Activated CD8-positive, alpha-beta T cell treated with anti-CD3 and anti-CD28 coated beads for 36 hours (primary cell): ENCODE measurements at places on chromosomes 2 and 18. TPM values are rescaled to one million over a fixed set of nuclear protein-coding genes. Genes with fewer than 3 reads are reported as not detected.

ACTR2 gene
- 331 TPM for total RNA-seq

DNA sequence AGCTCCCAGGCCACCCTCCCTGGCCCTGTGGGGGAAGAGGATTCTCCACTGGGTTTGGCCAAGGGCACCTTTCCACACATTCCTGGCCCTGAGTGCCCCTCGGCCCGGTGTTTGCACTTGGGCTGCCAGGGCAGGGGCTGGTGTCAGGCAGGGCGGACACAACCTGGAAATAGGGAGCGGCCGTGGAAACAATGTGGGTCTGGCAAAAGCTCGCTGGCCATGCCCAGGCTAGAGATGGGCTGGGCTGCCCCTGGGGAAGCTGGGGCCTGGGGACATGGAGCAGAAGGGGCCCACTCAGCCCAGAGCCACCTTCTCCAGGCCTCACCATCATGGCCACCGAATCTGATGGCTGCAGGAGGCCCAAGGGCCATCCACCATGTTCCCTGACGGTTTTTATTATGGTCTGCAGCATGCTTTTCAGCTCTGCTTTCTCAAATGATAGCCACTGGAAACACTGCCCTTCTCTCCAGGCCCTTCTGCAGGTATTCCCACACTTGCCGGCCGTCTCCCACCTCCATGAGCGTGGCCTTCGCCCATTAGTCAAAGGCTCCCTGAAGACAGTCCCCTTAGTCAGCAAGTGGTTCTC, 275.1 kb downstream of the CYP26B1 start:
- no peak for DNase-seq

ACADL gene
- total RNA-seq: not detected

UGT1A9 gene
- total RNA-seq: not detected

DNA sequence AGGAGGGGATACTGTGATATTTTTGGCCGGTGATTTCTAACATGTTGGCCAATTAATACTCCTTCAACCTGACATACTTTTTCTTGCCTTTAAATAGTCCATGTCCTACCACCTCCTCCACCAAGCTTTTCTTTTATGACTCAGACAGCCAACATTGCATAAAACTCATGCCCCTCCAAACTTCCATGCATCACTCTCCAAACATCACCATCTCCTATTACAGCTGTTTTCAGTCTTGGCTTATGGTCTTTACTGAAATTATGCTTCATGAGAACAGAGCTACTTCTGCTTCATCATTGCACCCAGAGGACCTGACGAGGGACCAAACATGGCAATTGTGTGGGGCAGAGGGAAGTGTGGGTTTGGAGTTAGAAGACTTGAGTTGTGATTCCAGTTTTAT, 305.4 kb downstream of the LPIN1 start:
- DNase-seq: no peak

GRCh38 chr2:217685255-217685605, 317.6 kb downstream of the TNS1 start:
- no peak for DNase-seq

DNA sequence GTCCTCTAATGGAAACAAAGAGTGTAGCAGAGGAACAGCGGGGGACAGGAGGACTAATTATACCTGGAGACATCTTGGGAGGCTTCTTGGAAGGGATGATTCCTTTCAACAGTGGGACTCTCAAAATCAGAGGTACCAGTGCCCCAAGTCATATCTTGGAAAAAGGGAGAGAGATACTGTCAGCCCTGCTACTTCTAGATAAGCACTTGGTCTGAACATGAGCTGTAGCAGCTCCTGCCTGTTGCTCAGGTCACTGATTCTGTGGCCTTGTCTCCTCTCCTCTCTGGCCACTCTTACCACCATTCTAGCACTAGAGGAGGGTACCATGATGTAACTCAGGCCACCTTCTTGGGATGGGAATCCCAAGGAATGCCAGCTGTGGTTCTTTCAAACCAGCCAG, 54.5 kb downstream of the MFSD6 start:
- DNase-seq: no peak
